ENCODE measurements at places on chromosomes 5 and 9.

- no peak for DNase-seq
These were observed 421.5 kb downstream of the KIAA0825 start for GRCh38 chr5:94196953-94197352.

DNA sequence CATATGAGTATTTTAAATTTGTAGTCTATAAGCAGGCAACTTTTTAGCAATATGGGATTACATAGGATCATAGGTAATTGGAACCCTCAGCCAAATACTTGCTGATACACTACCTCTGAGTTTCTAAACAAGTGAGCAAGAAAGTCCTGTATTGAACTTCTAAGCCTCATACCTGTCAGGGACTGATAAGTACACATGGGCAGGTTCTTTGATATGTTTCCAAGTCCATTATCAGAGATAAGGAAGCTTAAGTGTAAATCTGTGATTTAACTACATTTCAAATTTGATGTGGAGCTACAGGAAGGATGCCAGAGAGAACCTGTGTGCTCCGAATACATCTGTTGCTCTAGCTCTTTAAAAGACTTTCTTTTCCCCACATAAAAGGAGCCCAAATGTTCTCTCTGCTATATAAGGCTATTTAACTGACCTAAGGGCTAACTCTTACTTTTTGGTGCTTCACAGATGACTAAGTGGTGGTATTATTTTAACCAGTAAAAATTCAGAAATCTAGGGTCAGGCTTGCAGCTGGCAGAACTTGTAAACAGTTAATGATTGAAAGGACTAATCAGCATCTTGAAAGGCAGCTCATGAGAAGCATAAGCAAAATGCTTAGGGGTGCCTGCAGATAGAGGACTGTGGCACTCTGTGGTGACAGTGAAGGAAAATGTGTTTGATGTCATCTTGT lies 228.6 kb downstream of the NR3C1 start:
- DNase-seq: no peak

DNA sequence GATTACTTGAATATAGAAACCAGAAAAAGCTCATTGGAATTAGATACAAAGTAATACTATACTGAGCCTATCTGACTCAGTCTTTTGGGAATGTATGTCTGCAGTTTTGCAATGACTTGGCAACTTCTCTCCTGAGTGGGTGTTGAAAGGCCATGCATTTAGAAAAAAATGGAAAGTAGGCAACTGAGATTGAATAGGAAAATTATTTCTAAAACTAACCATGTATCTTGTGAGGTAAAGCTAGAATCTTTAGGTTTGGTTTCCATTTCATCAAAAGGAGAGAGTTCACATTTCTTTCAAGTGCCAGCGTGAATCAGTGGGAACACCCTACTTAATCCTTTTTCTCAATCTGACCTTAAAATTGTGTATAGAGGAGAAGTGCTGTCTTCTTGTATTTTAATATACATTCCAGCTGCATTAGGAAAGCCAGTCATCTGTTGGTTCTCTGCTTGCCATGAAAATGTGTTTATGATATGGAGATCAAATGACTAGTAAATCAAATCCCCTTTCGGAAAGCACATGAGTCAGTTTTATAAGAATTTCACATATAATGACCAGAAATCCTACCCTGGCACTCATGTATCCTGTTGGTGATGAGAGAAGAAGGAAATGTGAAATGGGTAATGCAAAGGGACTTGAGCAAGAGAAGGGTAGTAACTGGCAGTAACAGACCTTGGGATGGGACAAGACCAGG lies 30.4 kb downstream of the NFX1 start:
- no peak for DNase-seq

DNA sequence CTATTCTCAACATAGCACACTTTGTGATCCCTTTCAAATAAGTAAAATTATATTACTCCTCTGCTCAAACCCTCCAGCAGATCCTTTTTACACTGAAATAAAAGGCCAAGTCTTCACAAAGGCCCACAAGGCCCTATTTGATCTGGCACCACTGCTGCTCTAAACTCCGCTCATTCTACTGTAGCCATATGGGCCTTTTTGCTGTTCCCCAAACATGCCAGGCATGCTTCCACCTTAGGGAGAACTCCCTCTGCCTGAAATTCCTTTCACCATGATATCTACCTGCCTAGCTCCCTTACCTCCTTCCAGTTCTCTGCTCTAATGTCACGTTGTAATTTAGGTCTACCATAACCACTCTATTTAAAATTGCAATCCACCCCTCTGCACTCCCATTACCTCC lies 28.3 kb downstream of the NRG2 start:
- DNase-seq: no peak

DNA sequence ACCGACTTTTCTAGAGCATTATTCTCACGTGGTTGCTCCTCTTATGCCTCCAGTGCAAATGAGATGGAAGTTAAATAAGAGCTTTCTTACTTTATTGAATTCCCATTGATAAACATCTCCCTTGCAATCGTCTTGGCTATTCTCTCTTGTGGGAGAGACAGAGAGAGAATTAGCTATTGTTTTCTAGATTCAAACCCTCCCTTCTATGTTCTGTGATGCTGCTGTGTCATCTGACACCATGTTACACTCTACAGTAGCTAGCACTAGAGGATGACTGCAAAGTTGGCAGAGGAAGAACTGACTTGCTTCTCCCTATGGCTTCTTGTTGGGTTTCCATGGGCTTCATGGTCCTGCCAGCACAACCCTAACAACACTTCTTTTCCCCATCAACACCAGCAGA lies 134.6 kb upstream of the RANBP3L start:
- DNase-seq: no peak

- DNase-seq: no peak
These were observed 183.3 kb upstream of the PIK3R1 start for GRCh38 chr5:68032216-68032762.

- DNase-seq: no peak
These were observed 86.9 kb upstream of the SH3PXD2B start for GRCh38 chr5:172541099-172541772.

DNA sequence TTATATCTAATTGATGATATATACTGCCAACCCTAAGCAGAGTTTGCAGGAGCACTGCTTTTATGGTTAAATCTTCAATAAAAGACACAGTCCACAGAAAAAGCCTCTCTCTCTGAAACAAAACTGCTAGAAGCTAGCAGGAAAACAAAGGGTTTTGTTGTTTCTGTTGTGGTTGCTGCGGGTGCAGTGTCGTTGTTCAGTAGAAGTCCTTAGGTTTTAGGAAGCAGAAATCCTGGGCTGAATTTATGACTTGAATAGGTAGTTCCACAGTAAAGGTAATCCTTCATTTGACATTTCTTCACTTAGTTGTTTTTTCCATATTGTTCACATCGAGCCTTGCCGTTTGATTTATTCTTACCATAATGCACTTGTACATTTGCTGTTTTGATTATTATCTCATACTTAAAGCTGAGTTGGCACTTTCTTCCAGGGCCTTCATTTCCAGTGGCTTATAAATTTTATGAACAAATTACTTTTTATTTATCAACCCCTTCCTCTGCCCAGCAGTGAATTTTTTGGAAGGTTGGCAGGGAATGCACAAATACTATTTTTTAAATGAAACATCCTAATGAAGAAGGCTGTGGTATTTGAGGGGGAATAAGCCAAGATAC lies 209.6 kb upstream of the SLC30A5 start:
- DNase-seq: no peak

DNA sequence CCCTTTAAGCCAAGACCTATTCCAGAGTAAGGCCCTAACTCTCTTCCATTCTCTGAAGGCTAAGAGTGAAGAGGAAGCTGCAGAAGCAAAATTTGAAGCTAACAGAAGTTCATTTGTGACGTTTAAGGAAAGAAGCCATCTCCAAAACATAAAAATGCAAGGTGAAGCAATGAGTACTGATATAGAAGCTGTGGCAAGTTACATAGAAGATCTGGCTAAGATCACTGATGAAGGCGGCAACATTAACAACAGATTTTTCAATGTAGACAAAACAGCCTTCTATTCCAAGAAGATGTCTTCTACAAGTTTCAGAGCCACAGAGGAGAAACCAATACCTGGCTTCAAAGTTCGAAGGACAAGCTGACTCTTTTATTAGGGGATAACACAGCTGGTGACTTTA lies 1143.4 kb downstream of the CDH12 start:
- DNase-seq: no peak

DNA sequence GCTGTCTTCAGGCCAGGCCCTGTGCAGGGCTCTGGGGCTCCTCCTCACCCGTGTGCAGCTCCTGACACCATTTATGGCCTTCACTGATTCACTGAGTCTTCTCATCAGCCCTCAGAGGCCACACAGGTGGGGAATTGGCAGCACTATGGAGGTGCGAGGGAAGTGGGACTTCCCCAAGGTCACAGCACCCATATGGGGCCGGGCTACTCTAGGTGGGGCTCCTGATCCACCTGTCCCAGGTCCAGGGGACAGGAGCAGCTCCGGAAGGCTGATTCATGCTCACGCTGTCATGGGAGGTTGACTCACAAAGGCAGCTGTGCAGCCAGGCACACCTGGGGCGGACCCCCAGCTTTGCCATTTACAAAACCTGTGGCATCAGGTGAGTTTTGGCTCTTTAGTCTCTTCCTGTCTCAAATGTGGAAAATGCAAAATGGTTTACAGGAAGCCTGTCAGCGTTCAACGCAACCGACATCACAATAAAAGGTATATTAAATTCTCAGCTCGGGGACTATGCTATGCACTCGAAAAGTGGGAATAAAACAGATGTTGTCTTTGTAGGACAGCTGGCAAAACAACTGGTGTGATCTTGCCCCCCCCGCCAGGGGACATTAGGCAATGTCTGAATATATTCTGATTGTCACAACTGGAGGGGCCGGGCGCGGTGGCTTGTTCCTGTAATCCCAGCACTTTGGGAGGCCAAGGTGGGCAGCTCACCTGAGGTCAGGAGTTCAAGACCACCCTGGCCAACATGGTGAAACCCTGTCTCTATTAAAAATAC lies 15.0 kb downstream of the NAIF1 start:
- no peak for DNase-seq

GRCh38 chr5:116013207-116013785 lies 19.0 kb upstream of the ARL14EPL start:
- DNase-seq: no peak

GRCh38 chr9:127199001-127199791 lies 65.4 kb upstream of the GARNL3 start:
- peak; percentile 72 for DNase-seq

GRCh38 chr9:132411091-132411508 lies 1.1 kb downstream of the CFAP77 start:
- peak; percentile 42 for DNase-seq

DNA sequence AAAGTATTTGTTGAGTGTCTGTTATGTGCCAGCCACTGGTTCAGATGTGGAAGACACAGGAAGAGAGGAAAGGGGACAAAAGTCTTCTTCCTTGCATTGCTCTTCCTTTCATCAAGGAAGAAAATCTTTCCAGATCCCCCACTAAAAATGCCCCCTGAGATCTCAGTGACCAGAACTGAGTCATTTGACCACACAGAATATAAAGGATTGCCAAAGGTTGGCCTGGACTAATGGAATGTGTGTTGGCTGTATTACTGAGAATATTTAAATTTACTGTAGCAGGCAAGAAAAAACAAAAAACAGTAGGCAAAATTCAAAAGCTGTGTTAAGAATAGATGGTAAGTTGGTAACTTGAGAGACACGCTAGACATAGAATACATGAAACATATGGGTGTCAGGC lies 10.0 kb upstream of the SEPTIN8 start:
- no peak for DNase-seq

DNA sequence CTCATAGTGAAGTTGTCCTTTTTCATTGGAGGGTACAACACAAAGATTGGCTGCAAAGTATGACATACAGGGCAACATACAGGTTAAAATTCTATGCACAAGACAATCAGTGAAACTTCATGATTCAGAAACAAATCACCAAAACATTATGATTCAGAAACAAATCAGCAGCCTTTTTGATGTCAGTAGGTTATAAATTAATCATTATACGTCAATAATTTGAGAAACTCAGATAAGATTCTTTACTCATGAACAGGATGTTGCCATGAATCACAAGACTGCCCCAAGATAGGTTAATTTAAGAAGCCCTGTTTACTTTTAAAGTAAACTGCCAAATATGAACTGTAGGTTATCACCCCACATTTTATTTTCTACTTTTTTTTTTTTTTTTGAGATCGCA lies 62.2 kb upstream of the IL33 start:
- DNase-seq: no peak

- no peak for DNase-seq
These were observed 317.6 kb upstream of the KLF4 start for GRCh38 chr9:107807183-107807582.

DNA sequence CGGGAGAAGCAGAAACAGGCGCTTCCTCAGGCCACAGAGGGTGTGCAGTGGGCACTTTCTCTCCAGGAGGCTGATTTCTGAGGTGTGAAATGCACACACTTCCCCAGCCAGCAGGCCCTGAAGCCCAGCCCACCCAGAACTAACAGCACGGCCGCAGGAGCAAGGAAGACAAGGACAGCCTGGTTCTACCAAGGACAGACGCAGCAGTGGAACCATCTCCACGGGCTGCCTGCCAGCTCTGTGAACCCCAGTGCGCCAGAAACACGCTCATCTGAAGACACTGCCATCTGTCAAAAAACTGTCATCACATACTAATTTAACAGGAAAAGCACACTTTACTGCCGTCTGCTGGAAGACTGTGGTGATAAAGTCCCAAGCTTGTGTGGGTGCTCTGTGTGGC lies 40.7 kb downstream of the MAPK9 start:
- DNase-seq: no peak

GRCh38 chr9:135512241-135512603 lies 9.0 kb upstream of the LCN1 start:
- DNase-seq: no peak

DNA sequence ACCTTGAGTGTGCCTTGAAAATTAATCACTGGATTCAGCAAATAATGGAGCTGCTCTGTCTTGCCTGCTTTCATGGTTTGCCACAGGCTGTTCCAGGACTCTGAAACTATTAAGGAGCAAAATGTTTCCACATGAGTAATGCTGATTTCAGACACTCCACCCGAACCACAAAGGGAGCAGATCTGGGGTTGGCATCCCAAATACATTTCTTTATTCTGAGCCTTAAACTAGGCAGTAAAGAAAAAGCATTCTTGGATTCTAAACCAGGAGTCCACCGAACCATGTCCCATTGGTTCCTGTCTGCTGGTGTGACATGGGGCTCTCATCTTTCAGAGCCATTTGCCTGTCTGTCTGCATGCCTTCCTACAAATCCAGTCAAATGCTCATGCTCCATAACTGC lies 10.1 kb upstream of the C1QTNF3 start:
- DNase-seq: no peak

DNA sequence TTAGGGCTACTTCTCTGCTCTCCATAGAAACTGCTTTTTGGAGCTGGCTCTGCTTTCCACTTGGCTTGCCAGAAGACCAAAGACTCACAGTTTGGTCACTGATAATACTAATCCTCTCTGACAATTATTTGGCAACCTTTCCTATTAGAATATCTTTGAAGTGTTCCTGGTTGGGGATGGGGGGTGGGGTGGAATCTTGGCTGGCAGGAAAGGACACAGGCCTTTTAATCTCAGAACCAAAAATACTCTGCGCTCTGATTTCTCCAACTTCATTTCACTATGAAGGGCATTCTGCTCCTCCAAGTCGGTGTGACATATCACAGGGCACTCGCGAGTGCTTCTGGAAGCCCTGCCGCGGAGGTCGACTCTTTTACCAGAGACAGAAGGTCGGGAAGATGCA lies 1329.0 kb upstream of the WWC1 start:
- no peak for DNase-seq

- DNase-seq: no peak
These were observed 77.7 kb downstream of the EBF1 start for GRCh38 chr5:159021901-159022556.

GRCh38 chr9:34962546-34962945 lies 4.5 kb downstream of the PHF24 start:
- no peak for DNase-seq

- no peak for DNase-seq
These were observed 254.3 kb upstream of the KIF2A start for GRCh38 chr5:62051747-62052146.

- no peak for DNase-seq
These were observed 38.4 kb upstream of the PLEKHG4B start for GRCh38 chr5:53381-54174.
